ENCODE measurements at places on chromosomes 7 and 10. TPM values are rescaled to one million over a fixed set of nuclear protein-coding genes. Genes with fewer than 3 reads are reported as not detected.

INSIG1 gene
- 91.7 TPM for total RNA-seq

HOGA1 gene
- total RNA-seq, result not detected

CUEDC2 gene
- 64.7 TPM for total RNA-seq

ARHGEF35 gene
- 1.4 TPM for total RNA-seq

MYO1G gene
- not detected for total RNA-seq

NPY4R2 gene
- total RNA-seq, result not detected

All from H7 (cell line).